HuH-7 (cell line): ENCODE measurements at places on chromosomes 5 and 9.

- DNase-seq: no peak
Measured at GRCh38 chr9:124409410-124409809, 5.8 kb downstream of the PSMB7 start.

GRCh38 chr9:69759421-69760277 is at the start of gene PTAR1:
Gene PTAR1, minus strand, starts transcription at chr9:69760011. Its CDS starts 73 bp downstream, at chr9:69759938.
- DNase-seq: peak; percentile 81

GRCh38 chr9:29144476-29144875 is 1571.2 kb upstream of the C9orf72 start:
- no peak for DNase-seq

GRCh38 chr9:98886691-98887229 is 56.9 kb upstream of the COL15A1 start:
- DNase-seq: no peak

- DNase-seq: no peak
Measured at GRCh38 chr9:3059781-3060468, 216.0 kb upstream of the PUM3 start.

GRCh38 chr5:177131352-177132135 is 2.0 kb upstream of the NSD1 start:
- no peak for DNase-seq

- DNase-seq: no peak
Measured at GRCh38 chr9:111161015-111161415, 122.7 kb upstream of the LPAR1 start.
